A549 treated with Hydrocortisone at 1 μM for 4 hours (cell line): ENCODE measurements at places on chromosomes 1 and 21. TPM values are rescaled to one million over a fixed set of nuclear protein-coding genes. Genes with fewer than 3 reads are reported as not detected.

MAP3K21 gene
- total RNA-seq, result 6.8 to 10.2 TPM (median 8.3 TPM) in 5 replicates

VANGL2 gene
- 0.55 to 1.0 TPM (median 0.76 TPM) in 5 replicates for total RNA-seq

E2F2 gene
- 2.5 to 2.9 TPM (median 2.6 TPM) in 5 replicates for total RNA-seq

ADGRL2 gene
- 7.5 to 11.0 TPM (median 8.2 TPM) in 5 replicates for total RNA-seq

NBL1 gene
- 40.0 to 59.7 TPM (median 51.5 TPM) in 5 replicates for total RNA-seq

APH1A gene
- total RNA-seq, result 134 to 156 TPM (median 147 TPM) in 5 replicates

FCGR2B gene
- not detected in 5 replicates for total RNA-seq

SIPA1L2 gene
- total RNA-seq, result 6.3 to 7.3 TPM (median 6.5 TPM) in 5 replicates

TINAGL1 gene
- total RNA-seq, result 0.32 to 0.71 TPM (median 0.38 TPM) in 5 replicates

FAM151A gene
- total RNA-seq, result 0.15 to 0.29 TPM (median 0.24 TPM) in 5 replicates

CDC14A gene
- 2.0 to 3.0 TPM (median 2.5 TPM) in 5 replicates for total RNA-seq

PROX1 gene
- total RNA-seq, result 0.02 to 0.07 TPM (median 0.03 TPM) in 5 replicates

CLDN17 gene
- total RNA-seq, result not detected in 5 replicates

MAB21L3 gene
- total RNA-seq, result 0.03 TPM in 1 of 5 replicates, not detected in the others

MYOM3 gene
- total RNA-seq, result 6.3 to 8.4 TPM (median 6.7 TPM) in 5 replicates

SLC45A3 gene
- total RNA-seq, result 4.5 to 5.6 TPM (median 5.5 TPM) in 5 replicates

SPATA45 gene
- total RNA-seq, result not detected in 5 replicates

KRTAP20-1 gene
- total RNA-seq, result not detected in 5 replicates

VWA1 gene
- total RNA-seq, result 4.1 to 15.8 TPM (median 12.9 TPM) in 5 replicates

TMEM79 gene
- 7.4 to 8.6 TPM (median 7.5 TPM) in 5 replicates for total RNA-seq

NBPF10 gene
- total RNA-seq, result 0.86 to 1.3 TPM (median 1.1 TPM) in 5 replicates

FGR gene
- total RNA-seq, result 0.06 to 0.09 TPM (median 0.07 TPM) in 3 of 5 replicates, not detected in the others

GLIS1 gene
- 0.08 to 0.12 TPM (median 0.09 TPM) in 4 of 5 replicates, not detected in the other for total RNA-seq

PMF1 gene
- total RNA-seq, result 47.7 to 63.9 TPM (median 60.3 TPM) in 5 replicates

FCRLA gene
- 0.05 to 0.08 TPM in 2 of 5 replicates, not detected in the others for total RNA-seq

RHBG gene
- 0.09 TPM in 1 of 5 replicates, not detected in the others for total RNA-seq

CHRNB2 gene
- total RNA-seq, result 0.29 to 0.54 TPM (median 0.43 TPM) in 5 replicates

AMY2A gene
- total RNA-seq, result not detected in 5 replicates

USH2A gene
- total RNA-seq, result not detected in 5 replicates

FAM72A gene
- 10.1 to 10.7 TPM (median 10.5 TPM) in 5 replicates for total RNA-seq

TIE1 gene
- 0.02 to 0.15 TPM in 2 of 5 replicates, not detected in the others for total RNA-seq

GSTM5 gene
- total RNA-seq, result not detected in 5 replicates

OLFML2B gene
- total RNA-seq, result 0.53 to 0.66 TPM (median 0.55 TPM) in 5 replicates

AQP10 gene
- not detected in 5 replicates for total RNA-seq

C8A gene
- not detected in 5 replicates for total RNA-seq

CYP4A22 gene
- total RNA-seq, result not detected in 5 replicates

ASAP3 gene
- total RNA-seq, result 5.4 to 7.7 TPM (median 6.9 TPM) in 5 replicates
